Chondrocyte (in vitro differentiated cells): ENCODE measurements at places on chromosomes 11 and 22. TPM values are rescaled to one million over a fixed set of nuclear protein-coding genes. Genes with fewer than 3 reads are reported as not detected.

SLC5A1 gene
- 0.23 TPM in 1 of 3 replicates, not detected in the others for total RNA-seq

DNA sequence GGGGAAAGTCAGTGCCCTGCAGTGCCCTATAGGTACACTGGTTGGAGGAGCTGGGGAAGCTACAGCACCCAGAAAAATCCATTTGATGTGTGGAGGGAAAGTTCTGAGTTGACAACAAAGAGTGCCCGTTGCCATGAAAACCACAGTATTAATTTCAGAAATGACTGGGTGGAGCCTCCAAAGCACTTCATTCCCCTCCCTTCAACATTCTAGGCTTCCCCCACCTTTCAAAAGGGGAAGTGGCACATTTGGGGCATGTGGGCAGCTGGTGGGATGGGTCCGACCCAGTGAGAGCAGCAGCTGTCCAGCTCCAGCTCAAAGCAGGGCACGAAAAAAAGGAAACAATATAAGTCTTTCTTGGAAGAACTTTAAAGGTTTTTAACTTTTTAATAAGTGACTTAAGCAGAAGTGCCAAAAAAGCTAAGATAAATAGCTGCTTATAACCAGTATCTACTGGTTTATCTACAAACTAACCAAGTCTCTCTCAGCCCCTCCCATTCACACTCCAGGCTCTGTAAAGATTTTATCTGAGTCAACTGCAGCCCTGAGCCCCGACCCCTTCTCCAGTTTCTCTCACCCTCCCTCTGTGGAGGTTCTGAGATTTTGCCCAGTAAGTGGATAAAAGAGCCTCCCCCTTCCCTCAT, 9.0 kb upstream of the AHNAK start:
- peaks cover 17% of the 10 kb centered on the region for H3K36me3 ChIP-seq
- DNase-seq = no peak
- peak overlapping the region; percentile 41 for H3K4me3 ChIP-seq
- peak overlapping the region; percentile 98 for H3K27ac ChIP-seq

CNTN5 gene
- total RNA-seq = not detected in 3 replicates

GRCh38 chr22:30196141-30196879, 50.2 kb downstream of the LIF start:
- H3K36me3 ChIP-seq = no peaks in the 10 kb centered on the region
- DNase-seq = no peak
- no peaks in the 10 kb centered on the region for H3K27me3 ChIP-seq

- no peaks in the 10 kb centered on the region for H3K36me3 ChIP-seq
- H3K27me3 ChIP-seq = no peaks in the 10 kb centered on the region
- H3K4me3 ChIP-seq = no peak overlapping the region
- peaks cover 72% of the 10 kb centered on the region for H3K4me1 ChIP-seq
Observed at GRCh38 chr11:35367491-35367890, 51.9 kb downstream of the SLC1A2 start.

RPS6KB2 gene
- total RNA-seq = 40.3 to 44.2 TPM (median 42.3 TPM) in 3 replicates

CD3E gene
- total RNA-seq = not detected in 3 replicates

SUN2 gene
- total RNA-seq = 89.6 to 124 TPM (median 124 TPM) in 3 replicates

GRCh38 chr11:119347242-119347641, 737 bp upstream of the MFRP start:
- H3K27me3 ChIP-seq = peaks cover 33% of the 10 kb centered on the region
- DNase-seq = peak; percentile 5
- H3K4me1 ChIP-seq = peaks cover 11% of the 10 kb centered on the region
- H3K27ac ChIP-seq = no peak overlapping the region
- no peak overlapping the region for H3K4me3 ChIP-seq

- no peak overlapping the region for H3K27ac ChIP-seq
- no peak overlapping the region for H3K4me3 ChIP-seq
- H3K27me3 ChIP-seq = peaks cover 41% of the 10 kb centered on the region
- H3K36me3 ChIP-seq = peaks cover 1% of the 10 kb centered on the region
- no peaks in the 10 kb centered on the region for H3K4me1 ChIP-seq
Observed at GRCh38 chr11:1353383-1354124, 36.2 kb upstream of the BRSK2 start.

- H3K27me3 ChIP-seq = no peaks in the 10 kb centered on the region
- H3K36me3 ChIP-seq = peaks cover 7% of the 10 kb centered on the region
- peaks cover 6% of the 10 kb centered on the region for H3K4me1 ChIP-seq
- no peak overlapping the region for H3K27ac ChIP-seq
Observed at GRCh38 chr11:113833151-113833550, 42.2 kb downstream of the USP28 start.
